ENCODE measurements at places on chromosomes 5 and 9.

- no peak for DNase-seq
Observed at GRCh38 chr9:95927271-95928004, 51.9 kb downstream of the ERCC6L2 start.

- DNase-seq, result no peak
Observed at GRCh38 chr5:158451203-158451992, 592.5 kb upstream of the CLINT1 start.

DNA sequence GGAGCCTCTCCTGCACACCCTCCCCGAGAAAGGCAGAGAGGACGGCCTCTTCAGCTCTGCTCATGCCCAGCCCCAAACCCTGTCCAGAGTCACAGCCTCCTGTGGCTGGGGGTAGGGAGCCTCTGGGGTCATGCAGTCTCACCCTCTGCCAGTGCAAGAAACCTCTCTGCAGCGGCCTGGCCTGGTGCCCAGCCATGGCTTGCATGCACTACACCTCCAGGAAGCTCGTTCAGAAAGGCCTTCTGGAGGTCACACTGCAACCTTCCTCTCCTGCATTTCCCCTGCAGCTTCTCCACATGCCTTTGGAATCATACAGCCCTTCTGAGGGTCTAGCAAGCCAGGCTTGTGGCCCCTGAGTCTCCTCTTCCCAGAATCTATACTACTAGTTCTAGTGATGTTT, 17.9 kb downstream of the CSF1R start:
- DNase-seq, result no peak

- DNase-seq, result no peak
Observed at GRCh38 chr9:93261735-93262523, 78.0 kb downstream of the WNK2 start.

DNA sequence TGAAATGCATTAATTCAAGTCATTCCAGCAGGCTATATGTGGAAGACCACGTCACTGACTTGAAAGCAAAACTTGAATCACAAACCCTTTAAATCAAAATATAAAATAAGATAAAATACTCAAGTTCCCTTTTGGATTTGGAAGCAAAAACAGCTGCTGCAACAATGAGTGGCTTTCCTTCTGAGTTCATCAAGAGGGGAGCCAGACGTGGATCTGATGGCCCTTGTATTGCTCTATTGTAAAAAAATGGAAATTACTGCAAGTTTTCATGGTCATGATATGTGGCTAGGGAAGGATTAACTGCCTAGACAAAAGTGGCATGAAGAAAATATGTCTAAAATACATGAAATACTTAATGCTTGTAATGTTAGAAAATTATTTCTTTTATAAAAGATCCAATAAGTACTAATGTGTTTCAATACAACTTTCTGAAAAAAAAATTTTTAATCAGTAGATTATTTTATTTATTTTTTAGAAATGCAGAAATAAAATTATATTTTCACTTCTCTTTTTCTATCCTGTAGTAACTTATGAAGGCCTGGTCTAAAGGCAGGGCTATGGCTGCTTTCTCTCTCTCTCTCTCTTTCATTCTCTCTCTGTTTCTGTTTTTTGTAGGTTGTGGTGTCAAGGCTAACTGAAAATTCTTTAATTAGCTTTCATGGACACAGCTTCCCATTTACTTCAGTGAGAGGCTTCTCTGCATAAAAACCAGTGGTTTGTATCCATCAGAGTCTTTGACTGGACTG, 24.0 kb downstream of the LIX1 start:
- DNase-seq, result no peak

GRCh38 chr5:77719666-77720363, 56.3 kb downstream of the TBCA start:
- no peak for DNase-seq

GRCh38 chr9:129464972-129465833, 155.7 kb downstream of the C9orf50 start:
- no peak for DNase-seq

DNA sequence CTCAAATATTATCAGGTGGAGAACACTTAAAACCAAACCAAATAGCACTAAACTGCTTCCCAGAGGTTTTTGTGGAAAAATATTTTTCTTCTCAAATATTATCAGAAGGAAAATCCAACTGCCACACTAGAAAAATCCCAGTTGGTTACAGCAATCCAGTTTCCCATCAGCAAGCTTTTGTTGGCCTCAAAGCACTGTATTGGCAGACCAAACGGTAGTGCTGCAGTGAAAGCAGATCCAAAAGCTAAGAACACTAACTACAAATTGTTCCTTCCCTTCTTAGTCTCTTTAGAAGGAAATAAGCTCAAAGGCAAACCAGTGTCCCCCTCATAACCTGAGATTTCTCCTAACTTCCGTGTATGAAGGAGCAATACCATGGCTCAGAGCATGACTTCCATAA, 105.3 kb downstream of the TRIM36 start:
- DNase-seq, result no peak

GRCh38 chr9:84587153-84587552, 82.4 kb upstream of the NTRK2 start:
- DNase-seq, result no peak

- DNase-seq, result peak; percentile 77
Observed at GRCh38 chr5:14142827-14143545, at the start of gene TRIO. Gene TRIO (plus strand): TSS chr5:14143342. CDS start chr5:14143726, 384 bp downstream.

Measured in common myeloid progenitor, CD34-positive (primary cell).